T1000 (cell line): ENCODE measurements at places on chromosomes 1 and 21.

DNA sequence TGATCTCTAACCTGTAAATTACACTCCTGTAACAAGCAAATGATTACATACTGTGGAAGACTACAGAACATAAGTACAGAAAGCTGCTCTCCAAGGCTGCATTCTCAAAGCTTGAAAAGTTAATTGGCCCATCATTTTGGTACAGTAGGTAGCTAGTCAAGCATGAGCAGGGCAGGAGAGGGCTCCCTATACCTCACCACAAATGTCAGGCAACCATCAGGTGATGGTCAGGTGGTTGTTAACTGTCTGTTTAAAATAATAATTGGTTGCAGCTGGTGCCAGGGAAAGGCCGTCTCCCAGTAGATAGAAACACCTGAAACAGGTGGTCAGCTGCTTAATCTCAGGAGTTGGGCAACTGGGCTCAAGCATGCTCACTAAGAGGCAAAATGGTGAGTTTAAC is 13.1 kb upstream of the SLC1A7 start:
- no peak for DNase-seq

DNA sequence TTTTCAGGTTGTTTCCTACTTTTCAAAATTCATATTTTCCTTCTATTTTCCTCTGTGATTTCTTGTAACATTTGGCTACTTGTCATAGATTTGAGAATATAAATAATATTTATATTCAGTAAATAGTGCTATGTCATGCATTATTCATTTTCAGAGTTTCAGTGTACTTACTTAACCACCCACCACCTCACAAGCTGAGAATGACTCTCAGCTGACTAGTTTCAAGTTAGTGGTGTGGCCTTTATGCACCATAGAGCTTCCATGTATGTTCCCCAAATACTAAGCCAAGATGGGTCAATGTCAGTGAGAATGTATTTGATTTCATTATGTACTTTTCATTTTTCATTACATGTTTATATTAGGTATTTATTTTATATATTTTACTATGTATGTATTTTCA is 56.9 kb upstream of the RGS1 start:
- DNase-seq, result no peak

- DNase-seq, result no peak
Observed at GRCh38 chr1:205593532-205593931, 38.3 kb downstream of the ELK4 start.

DNA sequence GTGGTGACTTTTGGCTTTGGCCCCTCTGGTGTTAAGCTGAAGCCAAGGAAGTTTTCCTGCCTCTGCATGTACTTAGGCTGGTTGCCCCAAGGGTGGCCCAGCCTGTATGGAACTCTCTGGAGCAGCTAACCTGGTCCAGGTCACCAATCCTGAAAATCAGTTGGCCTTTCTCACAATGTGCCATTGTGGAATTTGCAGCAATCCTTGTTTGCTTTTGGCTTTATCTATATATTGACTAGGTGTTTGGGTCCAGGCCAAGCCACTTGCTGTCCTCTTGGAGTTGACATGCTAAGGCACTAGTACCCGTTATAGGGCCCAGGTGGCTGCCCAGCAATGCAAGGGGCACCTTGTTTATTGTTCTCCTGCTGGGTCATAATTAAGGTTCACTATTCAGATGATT is 124.6 kb downstream of the CAMTA1 start:
- no peak for DNase-seq

DNA sequence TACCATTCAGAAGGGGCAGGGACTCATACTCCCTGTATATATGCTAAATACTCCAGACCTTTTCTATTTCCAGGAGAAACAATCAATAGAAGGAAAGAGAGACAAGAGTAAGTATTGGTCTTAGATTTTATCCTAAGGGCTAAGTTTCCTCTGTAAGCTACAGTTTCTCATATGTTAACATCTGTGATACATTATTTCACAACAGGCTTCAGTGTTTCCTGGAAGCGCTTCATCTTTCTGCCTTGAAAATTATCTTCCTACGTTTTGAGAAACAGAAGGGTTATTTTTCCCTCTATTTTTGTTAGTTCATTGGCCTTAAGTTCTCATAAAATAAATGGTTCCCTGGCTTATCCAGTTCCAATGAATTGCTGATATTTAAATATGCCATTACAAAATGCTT is 15.6 kb downstream of the FMO1 start:
- no peak for DNase-seq

- peak; percentile 46 for DNase-seq
Observed at GRCh38 chr1:9294405-9294773, 1.7 kb downstream of the SPSB1 start.

DNA sequence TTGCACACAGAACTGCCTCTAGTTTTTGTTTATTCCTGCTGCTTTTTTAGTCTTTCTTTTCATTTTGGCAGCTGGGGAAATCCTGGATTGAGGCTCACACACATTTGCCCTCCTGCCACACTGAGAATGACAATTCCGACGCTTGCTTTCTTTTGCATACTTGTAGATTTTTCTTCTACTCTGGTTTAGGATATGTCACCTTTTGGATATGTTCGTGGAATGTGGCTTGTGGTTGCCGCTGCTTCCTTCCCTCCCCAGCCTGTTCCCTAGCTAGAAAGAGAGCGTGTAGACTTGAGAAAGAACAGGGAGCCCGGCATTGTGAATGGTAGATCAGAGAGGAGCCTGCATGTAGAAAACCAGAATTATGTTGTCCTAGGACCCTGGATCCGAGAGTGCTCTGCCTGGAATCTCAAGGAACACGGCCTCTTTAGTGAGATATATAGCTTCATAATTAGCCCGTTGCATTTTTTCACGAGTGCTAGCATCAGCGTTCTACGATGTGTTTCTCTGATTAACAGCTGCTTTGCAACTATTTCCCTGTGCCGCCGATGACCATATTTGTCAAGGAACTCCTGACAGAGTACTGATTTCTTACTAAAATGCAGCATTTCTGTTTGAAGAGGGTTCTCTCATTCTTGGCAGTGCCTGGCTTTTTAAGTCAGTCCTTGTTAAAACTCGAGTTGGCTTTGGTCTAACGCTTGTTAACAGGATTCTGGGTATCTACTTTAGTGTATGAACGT is 56.2 kb downstream of the PEX14 start:
- DNase-seq, result no peak

DNA sequence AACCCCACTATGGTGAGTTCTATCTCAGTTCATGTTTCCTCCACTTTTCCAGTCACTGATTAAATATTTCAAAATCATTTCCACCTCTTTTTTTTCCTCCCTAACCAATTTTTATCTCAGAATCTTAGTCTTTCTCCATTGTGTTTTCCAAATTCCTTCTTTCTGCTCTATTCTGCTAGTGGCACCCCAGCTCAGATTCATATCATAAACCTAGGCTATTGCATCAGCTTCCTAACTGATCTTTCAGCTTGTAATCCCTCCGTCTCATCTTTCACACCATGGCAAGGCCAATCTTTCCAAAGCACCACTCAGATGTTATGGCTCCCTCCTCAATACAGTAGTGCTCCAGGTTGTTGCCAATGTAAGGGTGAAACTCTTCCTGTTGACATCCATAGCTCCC is 631.9 kb downstream of the PLPP3 start:
- DNase-seq, result no peak

DNA sequence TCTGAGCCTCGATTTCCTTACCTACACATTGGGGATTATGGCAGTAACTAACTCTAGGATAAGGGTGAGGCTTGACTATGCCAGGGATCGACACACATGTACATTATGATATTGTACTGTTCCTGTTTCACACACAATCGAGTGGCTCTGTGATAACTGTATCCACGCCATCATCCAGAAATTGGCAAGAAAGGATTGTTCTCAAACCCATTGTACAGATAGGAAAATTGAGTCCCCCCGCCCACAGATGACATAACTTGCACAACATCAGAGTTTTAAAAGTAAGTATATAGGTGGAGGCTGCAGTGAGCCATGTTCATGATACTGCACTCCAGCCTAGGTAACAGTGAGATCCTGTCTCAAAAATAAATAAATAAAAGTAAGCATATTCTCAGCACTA is 3.8 kb downstream of the KANK4 start:
- no peak for DNase-seq

DNA sequence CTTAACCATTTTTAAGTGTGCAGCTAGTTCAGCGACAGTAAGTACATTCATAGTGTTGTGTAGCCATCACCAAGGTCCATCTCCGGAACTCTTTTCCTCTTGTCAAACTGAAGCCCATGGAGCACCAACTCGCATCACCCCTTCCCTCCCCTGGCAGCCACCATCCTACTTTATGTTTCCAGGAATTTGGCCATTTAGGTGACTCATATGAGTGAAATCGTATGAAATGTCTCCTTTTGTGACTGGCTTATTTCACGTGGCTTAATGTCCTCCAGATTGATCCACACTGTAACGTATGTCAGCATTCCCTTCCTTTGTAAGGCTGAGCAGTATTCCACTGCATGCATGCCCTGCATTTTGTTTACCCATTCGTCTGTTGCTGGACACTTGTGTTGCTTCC is 2.5 kb downstream of the COL6A2 start:
- DNase-seq, result no peak

- no peak for DNase-seq
Observed at GRCh38 chr21:19236209-19236608, 832.6 kb upstream of the TMPRSS15 start.

GRCh38 chr1:89363196-89363595 is 663 bp upstream of the GBP6 start:
- no peak for DNase-seq

DNA sequence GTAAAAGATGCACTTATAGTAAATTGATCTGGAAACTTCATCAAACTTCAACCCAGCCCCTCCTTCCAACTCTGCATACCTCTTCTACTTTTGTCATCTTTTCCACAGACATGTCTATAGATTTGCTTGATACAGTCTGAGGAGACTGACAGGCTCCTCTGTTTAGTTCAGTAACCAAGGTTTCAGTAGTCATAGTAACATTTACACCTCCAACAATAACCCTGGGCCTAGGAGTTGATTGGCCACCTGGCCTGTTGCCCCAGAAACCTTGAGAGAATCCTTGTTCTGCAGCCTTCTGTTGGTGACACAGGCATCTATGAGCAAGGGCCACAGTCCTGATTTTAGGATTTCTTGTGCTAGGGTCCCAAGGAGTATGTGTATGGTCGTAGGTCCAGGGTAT is at the start of gene CFAP141:
CFAP141 (minus strand) TSS at position 138 of the 400 bp plus-strand sequence; CDS start at position 112, 26 bp downstream.
- DNase-seq, result no peak

GRCh38 chr1:214414691-214415090 is 133.7 kb downstream of the SMYD2 start:
- DNase-seq, result no peak

GRCh38 chr21:42475036-42475435 is 21.0 kb downstream of the RSPH1 start:
- no peak for DNase-seq

DNA sequence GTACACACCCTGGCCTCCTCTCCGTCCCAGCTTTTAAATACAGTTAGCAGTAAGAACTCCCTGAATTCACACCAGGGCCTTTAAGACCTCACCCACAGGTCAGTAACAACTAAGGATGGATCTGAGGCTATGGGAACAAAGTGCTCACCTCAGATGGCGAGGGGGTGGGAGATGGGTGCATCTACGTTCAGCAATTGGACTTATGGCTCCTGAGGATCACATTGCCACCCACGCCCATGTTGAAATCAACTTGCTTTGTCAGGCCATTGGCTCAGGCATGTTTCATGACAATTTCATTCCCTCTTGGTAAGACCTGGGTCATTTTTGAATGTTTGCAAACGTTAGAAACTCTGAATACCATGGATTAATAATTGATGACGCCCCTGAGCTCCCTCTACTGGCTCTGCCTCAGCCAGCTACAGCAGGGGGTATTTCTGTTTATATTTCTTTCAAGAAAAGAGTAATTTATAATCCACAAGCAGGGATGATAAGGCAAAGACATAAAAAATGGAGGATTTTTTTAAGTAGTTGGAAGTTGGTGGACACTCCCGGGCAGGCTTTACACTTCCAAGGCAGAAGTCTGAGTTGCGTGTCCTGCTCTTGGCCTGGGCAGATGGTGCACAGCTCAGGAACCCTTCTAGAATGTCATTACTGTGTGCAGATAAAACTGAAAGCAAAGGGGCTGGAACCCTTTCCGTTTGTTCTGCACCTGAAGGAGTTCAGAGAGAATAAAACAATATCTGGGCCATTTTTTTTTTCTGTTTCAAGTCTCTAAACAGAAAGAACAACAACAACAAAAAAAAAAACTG is 13.7 kb upstream of the LBR start:
- DNase-seq, result no peak

DNA sequence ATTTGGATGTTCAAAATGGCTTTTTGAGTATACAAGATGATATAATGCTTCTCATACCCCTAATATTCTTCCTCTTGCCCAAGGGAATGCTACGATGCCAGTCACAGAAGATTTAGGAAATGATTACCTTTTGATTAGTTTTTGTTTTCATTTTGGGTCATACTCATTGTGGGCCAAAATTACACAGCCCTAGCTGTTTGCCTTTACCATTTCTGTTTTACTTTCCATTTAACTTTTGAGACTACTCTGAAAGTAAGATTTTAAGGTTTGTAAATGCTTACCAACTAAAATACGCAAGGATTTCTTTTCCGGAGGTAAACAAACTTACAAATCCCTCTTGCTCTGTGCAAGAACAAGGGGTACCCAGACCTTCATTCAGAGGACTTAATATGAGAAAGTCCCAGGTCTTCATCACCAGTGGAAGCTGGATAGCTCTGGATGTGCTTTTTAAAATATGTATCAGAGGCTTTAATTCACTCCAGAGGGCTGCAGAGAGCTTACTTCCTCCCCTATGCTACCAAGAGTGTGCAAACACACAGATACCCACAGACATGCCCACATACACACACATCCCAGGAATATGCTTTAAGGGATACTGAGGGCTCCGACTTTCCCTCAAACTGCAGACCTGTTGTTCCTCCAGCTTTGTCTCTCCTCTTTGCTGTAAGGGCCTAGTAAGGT is 631.4 kb downstream of the SMYD3 start:
- DNase-seq, result no peak

DNA sequence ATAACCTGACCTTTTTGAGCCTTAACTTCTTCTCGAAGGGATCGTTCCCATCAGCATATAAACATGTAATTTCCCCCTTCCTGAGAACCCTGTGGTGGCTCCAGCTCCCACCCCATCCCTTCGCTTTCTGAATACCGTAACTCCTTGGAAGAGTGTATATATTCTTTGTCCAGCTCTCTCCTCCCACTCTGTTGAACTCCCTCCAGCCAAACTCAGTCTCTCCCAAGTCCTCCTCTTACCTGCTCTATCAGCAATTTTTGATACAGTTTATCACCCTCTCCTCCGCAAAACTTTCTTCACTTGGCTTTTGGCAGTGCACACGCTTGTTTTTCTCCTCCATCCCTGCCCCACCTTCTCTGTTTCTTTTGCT is 109.9 kb upstream of the SLC25A33 start:
- DNase-seq, result no peak

DNA sequence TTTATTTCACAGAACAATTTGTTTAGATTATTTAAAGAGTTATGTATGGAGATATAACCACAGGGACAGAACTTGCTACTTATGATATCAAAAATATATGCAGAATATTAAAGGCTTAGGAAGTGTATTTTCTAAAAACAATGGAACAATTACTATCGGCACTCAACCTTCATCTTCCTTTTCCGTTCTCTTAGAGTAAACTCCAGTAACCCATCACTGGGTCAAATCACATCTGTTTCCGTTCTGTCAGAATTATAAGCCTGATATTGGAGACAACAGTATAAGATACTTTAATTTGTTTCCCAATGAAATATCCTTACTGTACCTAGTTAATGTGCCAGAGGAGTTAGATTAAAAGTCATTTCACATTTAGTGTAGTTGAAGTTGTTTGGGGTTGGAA is 32.2 kb downstream of the DTL start:
- DNase-seq, result no peak
